ENCODE measurements at places on chromosomes 11 and 22.

- DNase-seq: peak; percentile 78
Measured at GRCh38 chr22:42621505-42622002, 6.9 kb upstream of the POLDIP3 start.

DNA sequence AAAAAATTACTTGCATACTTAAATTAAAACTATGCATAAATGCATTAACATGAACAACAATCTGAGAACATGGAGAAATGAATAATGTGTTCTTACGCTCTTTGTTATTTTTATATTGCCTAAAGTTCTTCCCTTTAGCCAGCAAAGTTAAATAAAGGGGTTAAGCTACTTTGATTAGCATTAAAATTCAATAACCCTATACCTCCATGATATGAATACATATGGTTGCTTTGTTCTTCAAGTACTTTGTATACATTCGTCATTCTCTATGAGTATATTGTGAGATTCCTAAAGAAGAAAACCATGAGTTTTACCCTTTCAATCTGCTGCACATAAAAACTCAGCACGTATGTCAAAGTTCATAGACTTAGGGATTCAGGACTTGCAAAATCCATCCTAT, 578.3 kb downstream of the DLG2 start:
- DNase-seq: no peak

- DNase-seq: no peak
Measured at GRCh38 chr11:102196816-102197215, 86.6 kb downstream of the YAP1 start.

- no peak for DNase-seq
Measured at GRCh38 chr11:108340973-108341372, 118.1 kb downstream of the ATM start.
